ENCODE measurements at places on chromosomes 2 and 18.

GRCh38 chr2:109324861-109325260 lies 195.9 kb downstream of the SH3RF3 start:
- peak; percentile 96 for DNase-seq

- no peak for DNase-seq
These were observed 100.9 kb downstream of the TNS1 start for GRCh38 chr2:217901835-217902378.

GRCh38 chr2:76083248-76083647 lies 372.5 kb upstream of the GCFC2 start:
- no peak for DNase-seq

GRCh38 chr18:63292831-63293683 lies 26.5 kb downstream of the BCL2 start:
- no peak for DNase-seq

GRCh38 chr2:150404147-150404546 lies 83.3 kb downstream of the RND3 start:
- DNase-seq: no peak

DNA sequence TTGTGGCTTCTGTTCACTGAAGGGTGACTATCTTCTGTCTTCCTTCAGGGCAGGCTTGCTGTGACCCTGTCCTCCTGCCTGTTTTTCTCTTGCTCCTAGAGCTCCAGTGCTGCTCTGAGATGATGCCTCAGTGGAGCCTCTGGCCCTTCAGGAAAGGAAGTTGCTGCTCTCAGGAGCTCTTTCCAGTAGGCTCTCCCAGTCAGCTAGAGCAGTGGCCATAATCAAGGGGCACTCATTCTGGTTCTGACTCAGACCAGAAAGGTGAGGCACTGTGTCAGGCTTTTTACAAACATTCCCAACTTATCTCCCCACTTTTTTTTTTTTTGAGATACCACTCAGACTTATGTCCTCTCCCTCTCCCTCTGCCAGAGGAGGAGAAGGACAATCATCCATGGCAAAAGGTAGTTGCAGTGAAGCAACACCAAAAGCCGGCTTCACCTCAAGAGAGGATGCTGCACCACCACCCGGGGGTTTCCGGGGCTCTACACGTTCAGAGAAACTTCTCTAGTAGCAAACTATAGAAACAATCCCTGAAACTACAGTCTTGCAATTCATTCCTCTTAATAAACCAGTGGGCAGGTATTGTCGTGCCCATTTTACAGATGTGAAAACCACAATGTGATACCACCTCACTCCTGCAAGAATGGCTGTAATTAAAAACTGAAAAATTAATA lies 115.4 kb downstream of the ACTR3 start:
- DNase-seq: no peak

DNA sequence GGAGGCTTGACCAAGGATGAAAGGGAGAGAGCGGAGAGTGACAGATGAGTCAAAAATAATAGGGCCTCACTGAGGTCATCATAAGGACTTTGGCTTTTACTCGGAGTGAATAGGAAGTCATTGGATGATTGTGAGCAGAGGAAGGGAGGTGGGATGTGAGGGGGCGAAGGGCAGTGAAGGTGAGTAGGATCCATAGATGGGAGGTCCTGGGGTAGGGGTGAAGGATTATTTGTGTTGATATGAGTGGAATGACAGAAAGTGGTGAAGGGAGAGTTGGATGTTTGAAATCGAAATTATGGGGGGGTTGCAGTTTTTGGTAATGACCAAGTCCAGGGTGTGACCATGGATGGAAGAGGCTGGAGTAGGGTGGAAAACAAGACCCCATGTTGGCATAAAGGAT lies 14.0 kb downstream of the PNO1 start:
- DNase-seq: no peak

DNA sequence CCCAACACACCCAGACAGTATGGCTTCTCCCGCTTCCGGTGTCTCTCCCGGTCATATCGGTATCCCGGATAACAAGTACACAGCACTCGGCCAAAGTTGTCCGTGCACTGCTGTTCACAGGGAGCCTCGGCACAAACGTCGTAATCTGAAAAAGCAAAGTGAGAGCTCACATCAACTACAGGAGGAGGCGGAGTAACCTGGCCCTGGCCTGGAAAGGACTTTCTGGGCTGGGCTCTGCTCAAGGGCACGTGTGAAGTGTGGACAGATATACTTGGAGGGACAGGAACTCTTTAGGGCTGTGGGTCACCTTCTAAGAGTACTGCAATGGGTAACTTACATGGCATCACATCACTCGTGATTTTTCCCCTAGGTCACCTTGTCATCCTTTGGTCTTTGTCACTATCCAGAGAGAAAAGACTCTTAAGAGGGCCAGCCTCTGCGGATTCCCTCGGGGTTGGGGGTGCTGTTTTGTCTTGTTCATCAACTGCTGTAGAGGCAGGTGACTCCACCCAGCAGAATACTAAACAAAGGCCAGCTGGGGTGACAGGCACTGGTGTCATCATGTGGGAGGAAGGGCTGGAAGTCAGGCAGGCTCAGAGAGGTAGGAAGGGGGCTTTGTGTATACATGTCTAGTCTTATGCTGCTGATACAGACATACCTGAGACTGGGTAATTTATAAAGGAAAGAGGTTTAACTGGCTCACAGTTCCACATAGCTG lies 110.6 kb upstream of the LMAN1 start:
- no peak for DNase-seq

GRCh38 chr2:159677654-159678053 lies 34.7 kb upstream of the MARCHF7 start:
- DNase-seq: no peak

DNA sequence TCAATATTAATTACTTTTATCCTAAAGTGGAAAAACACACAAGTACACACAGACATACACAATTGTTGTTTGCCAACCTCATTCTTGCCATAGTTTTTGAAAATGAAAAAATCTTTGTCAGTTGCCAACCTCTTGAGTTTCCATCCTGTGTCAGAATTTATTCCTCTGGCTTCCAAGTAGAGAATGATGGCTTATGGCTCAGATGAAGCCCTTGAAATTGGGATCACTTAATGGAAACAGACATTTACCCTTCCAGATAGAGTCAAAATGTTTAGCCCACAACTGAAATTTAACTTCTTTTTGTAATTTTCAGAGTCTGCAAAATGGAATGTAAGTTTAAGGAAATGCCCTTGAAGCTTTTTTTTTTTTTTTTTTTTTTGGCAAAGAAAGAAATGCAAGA lies 321.6 kb upstream of the TNP1 start:
- no peak for DNase-seq

DNA sequence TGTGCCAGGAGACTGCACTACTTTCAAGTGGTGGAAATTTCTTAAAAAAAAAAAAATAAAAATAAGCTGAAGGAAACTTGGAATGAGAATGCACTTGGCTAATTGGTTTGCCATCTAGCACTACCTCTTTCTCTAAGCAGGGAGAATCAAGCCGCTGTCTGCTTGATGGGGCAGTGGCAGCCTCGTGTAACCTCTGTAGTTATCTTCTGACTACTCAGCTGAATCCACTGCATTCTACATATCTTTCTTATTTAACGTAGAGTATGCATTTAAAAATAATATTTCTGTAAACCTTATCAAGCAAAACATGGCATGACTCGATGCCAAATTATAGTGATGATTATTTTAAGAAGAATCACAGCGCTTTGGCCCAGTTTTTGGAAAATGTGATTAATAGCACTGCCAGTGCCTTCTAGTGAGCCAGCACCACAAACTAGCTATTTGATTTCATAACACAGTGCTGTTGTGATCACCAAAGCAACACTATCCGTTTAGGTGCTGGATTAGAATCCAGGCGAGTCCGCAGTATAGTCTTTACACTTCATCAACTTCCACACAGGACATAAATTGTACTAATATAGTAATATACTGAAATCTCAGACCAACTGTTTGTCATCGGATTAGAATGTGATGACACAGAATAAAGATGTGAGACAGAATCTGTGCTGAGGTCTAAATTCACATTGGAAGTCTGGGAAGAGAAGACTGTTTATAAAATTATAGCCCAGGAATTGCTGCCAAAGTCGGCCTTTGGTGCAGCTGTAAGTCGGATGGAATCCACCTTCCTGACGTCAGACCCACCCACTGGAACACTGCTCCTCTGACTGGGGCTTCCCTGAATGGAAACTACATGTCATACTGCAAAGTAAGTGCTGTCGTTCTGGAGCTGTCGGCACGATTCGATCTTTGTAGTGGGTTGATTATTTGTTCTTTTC lies 136.5 kb upstream of the ETAA1 start:
- peak; percentile 99 for DNase-seq

GRCh38 chr2:105814291-105814940 lies 69.7 kb downstream of the NCK2 start:
- DNase-seq: no peak

DNA sequence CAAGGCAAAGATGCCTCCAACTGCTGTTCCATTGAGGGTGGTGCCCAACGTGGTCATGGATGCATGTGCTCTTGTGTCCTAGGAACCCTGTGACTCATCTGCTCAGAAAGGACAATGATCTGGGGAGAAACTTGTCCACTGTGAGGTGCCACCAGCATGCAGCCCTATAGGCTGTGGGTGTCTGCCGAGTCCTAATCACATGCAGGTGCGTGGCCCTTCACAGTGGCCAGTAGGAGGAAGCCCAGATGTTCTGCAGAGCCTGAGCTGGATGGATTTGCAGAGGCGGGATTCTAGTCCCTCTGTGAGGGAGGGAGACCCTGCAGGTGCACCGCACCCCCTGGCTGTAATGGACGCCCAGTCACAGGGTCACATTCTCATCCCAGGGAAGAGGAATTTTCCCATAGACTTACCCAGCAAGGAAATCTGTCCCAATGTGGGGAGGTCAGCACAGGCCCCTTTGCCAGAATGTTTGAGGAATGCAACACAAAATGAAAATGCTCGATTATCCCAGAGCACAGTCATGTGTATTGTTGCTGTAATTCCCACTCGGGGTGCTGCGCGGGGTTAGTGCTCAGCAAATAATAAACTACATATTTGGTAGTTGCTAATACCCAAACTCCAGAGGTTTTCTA lies 13.9 kb downstream of the GDF7 start:
- DNase-seq: no peak

DNA sequence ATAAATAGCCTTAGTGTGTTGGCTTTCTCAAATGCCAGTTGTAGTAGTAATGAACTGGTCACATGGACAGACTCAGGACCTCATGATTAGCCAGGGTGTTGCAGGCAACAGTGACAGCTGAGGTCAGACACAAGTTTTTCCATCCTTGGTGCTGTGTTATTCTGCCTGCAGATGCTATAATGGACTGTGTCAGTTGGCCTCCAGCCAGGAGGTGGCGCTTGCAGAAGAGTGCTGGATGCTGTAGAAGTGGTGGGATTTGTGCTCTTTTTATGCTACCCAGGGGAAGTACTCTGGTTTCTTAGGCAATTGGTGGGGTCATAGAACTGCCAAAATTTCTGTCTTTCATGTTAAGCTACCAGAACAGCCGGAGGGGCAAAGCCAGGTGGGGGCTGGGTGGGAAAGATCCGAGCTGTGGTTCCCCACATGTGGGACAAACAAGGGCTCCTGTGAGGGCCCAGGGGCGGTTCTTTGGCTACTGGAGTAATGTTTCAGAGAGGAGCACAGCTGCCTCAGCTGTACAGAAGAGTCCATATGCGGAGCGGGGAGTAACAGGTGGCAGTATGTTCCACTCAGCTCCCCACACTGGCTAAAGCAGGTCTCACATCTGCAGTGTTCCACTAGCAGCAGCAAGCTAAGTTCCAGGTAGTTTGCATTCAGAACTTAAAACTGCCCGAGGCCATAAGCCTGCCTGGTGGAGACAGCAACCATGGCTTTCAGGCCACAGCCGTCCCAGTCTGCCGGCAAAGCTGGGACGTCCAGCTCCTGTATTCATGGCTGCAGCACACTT lies 104.4 kb downstream of the GULP1 start:
- DNase-seq: no peak

DNA sequence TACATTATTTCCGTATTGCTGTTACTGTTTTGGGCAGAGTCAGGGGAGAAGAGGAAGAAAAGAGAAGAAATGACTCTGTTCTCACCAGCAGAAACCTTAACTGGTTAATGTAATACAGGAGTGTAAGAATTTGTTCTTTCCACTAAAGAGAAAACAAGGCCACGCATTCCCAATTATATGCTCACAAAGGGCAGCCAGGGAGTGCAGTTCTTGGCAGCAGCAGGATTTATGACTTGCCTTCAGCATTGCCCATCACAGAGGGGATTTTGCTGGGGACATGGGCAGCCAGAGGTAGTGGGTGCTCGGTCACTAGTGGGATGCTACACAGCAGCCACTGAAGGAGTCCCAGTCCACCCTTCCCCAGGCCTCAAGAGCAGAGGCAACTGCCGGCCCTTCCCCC lies 18.4 kb downstream of the MREG start:
- no peak for DNase-seq

- no peak for DNase-seq
These were observed 7.9 kb upstream of the PDCL3 start for GRCh38 chr2:100554798-100555407.

Measured in AG04449 (cell line).